Stimulated activated CD4-positive, alpha-beta T cell treated with anti-CD3 and anti-CD28 coated beads, Interleukin-12 subunit alpha, Interleukin-12 subunit beta, amount 100 ng/mL, for 48 hours (primary cell): ENCODE measurements at places on chromosomes 5 and 9.

DNA sequence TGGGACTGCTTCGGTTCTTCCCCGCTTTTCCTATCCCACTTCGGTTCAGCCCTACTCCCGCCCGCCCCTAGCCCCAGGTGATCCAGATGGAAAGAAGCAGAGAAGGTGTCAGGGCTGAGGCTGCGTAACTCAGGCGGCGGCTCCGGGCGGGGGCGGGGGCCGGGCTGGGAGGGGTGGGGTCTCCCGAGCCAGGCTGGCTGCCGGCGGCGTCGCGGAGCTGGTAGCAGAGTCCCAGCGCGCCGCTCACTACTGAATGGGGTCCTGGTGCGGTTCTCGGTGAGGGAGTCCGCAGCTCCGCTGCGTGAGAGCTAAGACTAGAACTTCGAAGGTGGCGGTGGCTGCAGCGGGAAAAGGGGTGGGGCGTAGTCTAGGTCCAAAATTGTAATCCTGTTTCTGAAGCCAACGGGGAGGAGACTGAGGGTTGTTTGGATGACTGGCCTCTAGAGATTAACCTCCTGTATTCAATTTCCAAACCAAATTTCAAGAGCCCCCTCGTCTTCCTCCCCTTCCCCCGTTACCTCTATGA is 1.4 kb downstream of the PRR16 start:
- no peak for DNase-seq

GRCh38 chr9:136243631-136244030 is 2.0 kb downstream of the QSOX2 start:
- no peak for DNase-seq

DNA sequence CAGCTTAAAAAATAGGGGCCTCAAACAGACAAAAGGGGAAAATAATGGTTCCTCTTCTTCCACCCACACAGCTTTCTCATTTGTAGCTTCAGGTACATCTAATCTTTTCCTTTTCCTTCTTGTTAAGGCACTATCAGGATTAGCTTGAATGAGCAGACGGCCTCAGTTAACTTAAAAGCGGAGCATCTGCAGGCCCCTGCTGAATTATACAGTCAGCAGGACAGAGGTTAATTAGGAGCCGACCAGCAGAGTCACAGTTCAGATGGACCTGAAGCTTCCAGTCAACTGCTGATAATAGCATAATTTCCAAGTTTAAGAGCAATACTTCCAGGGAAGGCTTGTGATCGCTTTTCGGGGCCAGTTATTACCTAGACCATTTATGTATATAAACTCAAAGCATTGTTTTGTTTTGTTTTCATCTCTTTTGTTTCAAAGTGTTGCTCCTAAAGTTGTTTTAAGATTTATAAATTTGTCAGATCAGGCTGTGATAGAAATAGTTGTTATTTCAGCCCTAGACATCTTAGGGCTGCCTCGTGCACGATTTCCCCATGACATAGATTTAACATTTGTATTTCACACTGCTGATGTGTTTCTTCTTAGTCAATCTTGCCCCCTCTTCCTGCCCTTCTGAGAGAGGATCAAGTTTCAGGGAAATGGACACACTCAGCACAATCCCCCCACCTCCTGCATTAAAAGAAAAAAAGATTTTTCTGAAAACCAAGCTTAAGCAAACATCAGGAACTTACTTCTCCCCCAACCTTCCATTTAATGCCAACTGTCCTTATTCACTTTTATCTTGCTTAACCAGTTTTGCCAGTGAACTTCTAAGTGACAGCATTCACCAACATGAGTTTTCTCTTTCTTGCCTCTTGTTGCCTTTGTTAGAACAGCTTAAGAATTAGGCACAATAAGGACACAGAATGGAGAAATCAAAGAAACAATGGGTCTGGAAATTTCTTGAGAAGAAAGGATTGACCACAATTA is 449.8 kb downstream of the ARHGEF28 start:
- no peak for DNase-seq

- DNase-seq: no peak
Measured at GRCh38 chr9:137149942-137150616, 11.1 kb downstream of the GRIN1 start.

DNA sequence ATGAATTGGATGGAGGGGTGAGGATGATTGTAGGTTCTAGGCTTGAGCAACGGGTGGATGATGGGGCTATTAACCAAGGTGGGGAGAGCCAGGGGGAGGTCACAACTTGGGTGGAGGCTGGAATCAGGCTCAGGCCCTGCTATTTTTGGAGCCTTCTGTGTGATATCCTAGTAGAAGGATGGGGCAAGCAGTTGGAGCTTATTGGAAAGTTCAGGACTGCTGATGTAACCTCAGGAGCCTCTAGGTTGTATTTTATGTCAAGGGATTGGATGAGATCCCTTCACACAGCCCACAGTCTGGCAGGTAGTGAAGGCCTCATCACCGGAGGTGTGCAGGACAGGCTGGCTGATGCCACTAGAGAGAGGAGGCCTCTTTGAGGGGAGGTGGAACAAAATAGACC is 11.2 kb upstream of the RPS14 start:
- DNase-seq: no peak

- DNase-seq: no peak
Measured at GRCh38 chr9:3348169-3348568, 177.6 kb downstream of the RFX3 start.

DNA sequence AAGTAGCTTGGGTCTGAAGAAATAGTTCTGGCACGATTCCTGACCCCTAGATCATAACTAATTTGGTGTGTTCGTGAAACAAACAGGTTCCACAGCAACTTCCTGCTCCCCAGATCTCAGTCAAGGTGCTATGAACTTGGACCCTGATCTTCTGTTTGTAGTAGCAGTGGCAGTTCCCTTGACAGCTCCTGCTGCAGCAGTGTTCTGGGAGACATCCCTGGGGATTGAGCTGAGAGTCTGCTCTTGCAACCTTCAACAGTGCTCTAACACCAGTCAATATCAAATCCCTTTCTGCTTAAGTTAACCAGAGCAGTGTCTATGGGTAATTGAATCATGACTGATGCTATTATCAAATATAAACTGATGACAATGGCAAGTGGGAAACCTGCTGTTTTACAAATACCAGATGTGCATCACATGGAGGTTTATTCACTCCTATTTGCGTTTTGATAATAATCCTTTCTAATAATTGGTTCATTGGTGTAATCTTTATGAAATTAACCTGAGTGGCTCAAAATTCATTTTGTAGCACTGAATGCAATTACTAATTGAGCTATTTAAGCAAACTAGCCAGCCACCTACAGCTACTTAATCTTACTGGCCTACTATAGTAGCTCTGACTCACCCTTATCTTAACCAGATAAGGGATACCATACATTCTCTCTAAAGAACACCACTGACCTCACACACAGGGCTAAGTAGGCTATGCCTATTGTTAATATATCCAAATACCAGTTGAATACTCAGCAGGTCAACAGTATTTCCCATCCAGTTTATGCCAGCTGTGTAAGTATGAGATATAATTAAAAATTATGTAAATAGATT is 21.9 kb downstream of the KDM4C start:
- DNase-seq: no peak

GRCh38 chr5:67619235-67619634 is 422.6 kb upstream of the CD180 start:
- DNase-seq: no peak

GRCh38 chr5:149719666-149720065 is 10.4 kb upstream of the PPARGC1B start:
- DNase-seq: no peak

- DNase-seq: no peak
Measured at GRCh38 chr5:142404046-142404477, 79.2 kb upstream of the SPRY4 start.

GRCh38 chr9:76887951-76888350 is 18.0 kb downstream of the PRUNE2 start:
- DNase-seq: no peak

DNA sequence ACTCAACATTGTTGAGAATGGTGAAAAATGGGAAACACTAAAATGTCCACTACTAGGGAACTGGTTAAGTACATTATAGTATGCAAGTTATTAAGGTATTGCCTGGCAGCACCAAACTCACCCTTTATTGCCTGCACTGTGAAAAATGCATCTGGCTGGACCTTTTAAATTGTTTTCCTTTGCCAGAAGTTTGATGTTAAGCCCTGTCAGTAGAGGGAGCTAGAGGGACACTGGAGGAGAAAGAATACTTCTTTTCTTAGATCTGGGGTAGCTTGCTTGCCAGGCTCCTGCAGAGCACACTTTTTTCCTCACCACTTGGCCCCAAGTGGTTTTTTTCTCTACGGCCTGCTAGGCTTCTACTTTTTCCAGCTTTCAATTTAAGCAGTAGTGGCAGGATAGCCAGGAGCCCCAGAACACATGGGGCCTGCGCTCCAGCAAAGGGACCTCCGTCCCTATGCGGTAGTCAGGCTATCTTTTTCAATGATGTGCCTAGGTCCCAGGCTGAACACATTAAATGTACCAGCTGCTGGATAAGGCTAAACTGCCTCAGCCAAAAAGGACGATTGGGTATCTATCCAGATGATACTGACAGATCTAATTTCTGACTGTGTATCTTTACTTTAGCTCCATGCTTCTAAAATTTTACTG is 8.0 kb upstream of the HABP4 start:
- DNase-seq: no peak

- no peak for DNase-seq
Measured at GRCh38 chr9:29555502-29555901, 1982.2 kb upstream of the C9orf72 start.

GRCh38 chr5:38329132-38329715 is 70.9 kb downstream of the EGFLAM start:
- DNase-seq: no peak

- DNase-seq: peak; percentile 2
Measured at GRCh38 chr9:121634329-121635261, 16.8 kb upstream of the DAB2IP start.

GRCh38 chr9:134895097-134895496 is 14.5 kb downstream of the FCN2 start:
- no peak for DNase-seq

- no peak for DNase-seq
Measured at GRCh38 chr5:14752497-14753071, 88.1 kb downstream of the OTULIN start.

DNA sequence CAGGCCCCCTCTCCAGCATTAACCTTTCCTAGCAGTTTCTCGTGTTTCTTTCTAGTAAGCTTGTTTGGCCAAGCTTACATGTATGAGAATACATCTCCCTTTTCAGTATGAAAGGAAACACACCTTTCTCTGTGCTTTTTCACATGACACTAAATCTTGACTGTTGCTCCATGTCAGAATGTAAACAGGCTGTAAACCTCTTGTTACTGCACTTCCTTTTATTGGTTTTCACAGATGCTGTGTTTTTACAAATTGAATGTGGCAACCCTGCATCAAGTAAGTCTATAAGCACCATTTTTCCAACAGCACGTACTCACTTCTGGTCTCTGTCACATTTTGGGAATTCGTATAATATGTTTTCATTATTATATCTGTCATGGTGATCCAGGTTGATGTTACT is 2.2 kb upstream of the CANX start:
- DNase-seq: no peak

DNA sequence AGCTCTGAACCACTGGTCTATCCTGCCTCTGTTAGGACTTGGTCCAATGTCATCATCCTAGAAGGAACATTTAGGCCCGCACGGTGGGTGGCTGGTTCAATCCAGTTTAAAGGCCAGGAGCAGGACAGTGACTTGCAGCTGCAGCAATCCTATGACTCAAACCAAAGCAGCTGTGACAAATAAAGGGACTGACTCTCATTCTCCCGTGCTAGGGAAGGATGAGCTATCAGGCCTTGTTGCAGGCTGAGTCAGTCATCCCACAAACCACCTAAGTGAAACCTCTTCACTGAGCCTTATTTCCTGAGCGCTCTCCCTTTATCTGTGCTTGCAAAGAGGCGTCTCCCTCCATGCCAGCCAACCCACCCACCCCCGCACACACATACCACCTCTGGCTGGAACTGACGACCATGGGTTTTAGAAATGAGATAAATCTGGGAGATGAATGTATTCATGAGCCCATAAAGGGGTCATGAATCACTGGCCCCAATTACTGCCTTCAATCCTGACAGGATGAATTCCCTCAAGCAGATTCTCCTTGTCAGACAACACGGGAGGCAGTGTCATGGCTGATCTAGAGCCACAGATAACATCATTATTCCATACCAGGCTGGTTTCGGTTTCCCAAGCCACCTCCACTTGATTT is 93.4 kb downstream of the KCNIP1 start:
- peak; percentile 50 for DNase-seq

GRCh38 chr5:144179226-144179625 is 8.6 kb downstream of the KCTD16 start:
- DNase-seq: no peak

- no peak for DNase-seq
Measured at GRCh38 chr5:12073426-12073825, 169.2 kb upstream of the CTNND2 start.

GRCh38 chr5:151414536-151414935 is 32.9 kb upstream of the SLC36A1 start:
- DNase-seq: no peak

DNA sequence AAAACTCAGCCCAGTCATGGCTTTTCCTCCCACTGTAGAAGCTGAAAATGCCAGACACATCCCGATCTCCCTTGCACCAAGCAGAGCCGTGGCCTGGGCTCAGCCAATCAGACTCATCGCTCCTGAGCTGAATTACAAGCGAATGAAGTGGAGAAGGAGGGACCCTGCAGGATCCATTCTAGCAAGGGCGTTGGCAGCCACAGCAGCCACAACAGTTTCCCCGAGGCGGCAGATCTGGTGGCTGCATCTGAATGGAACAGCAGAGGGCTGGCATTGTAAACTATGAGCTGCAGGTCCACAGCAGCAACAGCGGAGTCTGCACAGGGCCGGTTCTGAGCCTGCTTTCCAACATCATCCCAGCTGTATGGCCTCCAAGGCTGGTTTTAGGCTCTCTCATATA is 23.8 kb downstream of the ALG2 start:
- no peak for DNase-seq

DNA sequence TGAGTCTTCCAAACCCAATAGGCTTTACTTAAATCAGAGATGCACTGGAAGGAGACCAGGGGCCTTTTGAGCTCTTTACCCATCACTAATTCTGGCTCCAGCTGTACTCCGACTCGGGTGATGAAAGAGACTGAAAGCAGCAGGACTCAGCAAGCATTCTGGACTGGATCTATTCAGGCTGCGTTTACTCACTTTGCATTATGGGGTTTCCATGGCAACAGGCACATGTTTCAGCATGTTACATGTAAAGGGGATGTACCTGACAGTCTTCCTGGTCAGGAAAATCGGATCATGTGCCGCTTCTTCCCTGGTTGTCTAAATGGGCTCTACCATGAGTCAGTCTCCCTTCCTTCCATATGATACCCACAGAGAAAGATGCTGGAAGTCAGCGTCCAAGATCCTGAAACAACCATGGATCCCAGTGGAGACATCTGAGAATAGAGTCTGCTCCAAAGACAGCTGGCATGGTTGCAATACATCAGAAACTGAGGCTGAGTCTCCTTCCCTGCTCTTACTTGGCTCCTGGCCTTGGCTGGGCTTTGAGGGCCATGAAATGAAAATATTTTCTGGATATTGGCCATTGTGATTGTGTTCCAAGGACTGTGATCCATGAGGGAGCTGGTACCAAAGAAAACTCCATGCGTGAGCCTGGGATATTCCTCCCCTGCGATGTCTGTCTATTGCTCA is 102.5 kb upstream of the TNC start:
- DNase-seq: no peak
